Tibial nerve (tissue), 4 donors: ENCODE measurements at places on chromosomes 4 and X. TPM values are rescaled to one million over a fixed set of nuclear protein-coding genes. Genes with fewer than 3 reads are reported as not detected.

Gene TRIM60
- total RNA-seq: 0.90 TPM

Gene DMRTC1B
- total RNA-seq: not detected

Gene ASB9
- total RNA-seq: 1.0 TPM

Gene SPOCK3
- total RNA-seq: not detected

Gene EVC2
- 29.1 TPM for total RNA-seq

Gene PCSK1N
- total RNA-seq: 7.6 TPM

- DNase-seq: no peak
- no peak overlapping the region for H3K4me3 ChIP-seq
- H3K4me1 ChIP-seq: peaks cover 10% of the 10 kb centered on the region
Measured at GRCh38 chrX:56762220-56762619, 33.2 kb downstream of the NBDY start.

DNA sequence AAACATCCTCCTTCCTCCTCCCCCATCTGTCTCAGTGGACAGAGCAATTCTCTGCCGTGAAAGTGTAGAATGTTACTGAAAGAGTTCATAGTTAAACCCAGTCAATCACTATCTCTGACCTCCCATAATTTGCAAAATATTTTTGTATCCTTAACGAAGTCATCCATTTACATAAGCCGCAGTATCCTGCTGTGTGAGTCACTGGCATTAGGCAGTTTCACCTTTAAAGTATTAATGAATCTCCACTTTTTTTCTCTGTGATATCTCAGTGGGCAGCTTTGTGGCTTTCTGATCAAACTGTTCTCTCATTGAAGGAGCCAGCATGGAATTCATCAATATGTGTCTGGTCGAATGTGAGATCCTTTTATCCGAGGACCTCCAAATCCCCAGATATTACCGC is 678.6 kb upstream of the TENM3 start:
- H3K27ac ChIP-seq: no peak overlapping the region
- no peaks in the 10 kb centered on the region for H3K27me3 ChIP-seq
- no peaks in the 10 kb centered on the region for H3K4me1 ChIP-seq
- H3K36me3 ChIP-seq: no peaks in the 10 kb centered on the region
- DNase-seq: no peak

GRCh38 chr4:8073206-8073863 is 85.3 kb downstream of the ABLIM2 start:
- H3K27me3 ChIP-seq: peaks cover 22% of the 10 kb centered on the region
- peaks cover 21% of the 10 kb centered on the region for H3K36me3 ChIP-seq
- no peak for DNase-seq
- no peak overlapping the region for H3K27ac ChIP-seq
- no peak overlapping the region for H3K4me3 ChIP-seq
- peaks cover 22% of the 10 kb centered on the region for H3K4me1 ChIP-seq

- no peak for DNase-seq
- peak overlapping the region; percentile 80 for H3K27ac ChIP-seq
- no peak overlapping the region for H3K4me3 ChIP-seq
- H3K36me3 ChIP-seq: no peaks in the 10 kb centered on the region
- no peaks in the 10 kb centered on the region for H3K4me1 ChIP-seq
Measured at GRCh38 chrX:153884590-153884989, 1.4 kb downstream of the L1CAM start.

- H3K4me1 ChIP-seq: peaks cover 16% of the 10 kb centered on the region
- H3K36me3 ChIP-seq: no peaks in the 10 kb centered on the region
- H3K27ac ChIP-seq: no peak overlapping the region
- no peak overlapping the region for H3K4me3 ChIP-seq
- DNase-seq: no peak
Measured at GRCh38 chr4:147968641-147969040, 236.8 kb downstream of the ARHGAP10 start.

GRCh38 chr4:138859254-138859653 is 156.3 kb upstream of the NOCT start:
- H3K4me1 ChIP-seq: no peaks in the 10 kb centered on the region
- no peaks in the 10 kb centered on the region for H3K36me3 ChIP-seq
- H3K4me3 ChIP-seq: no peak overlapping the region
- no peak for DNase-seq
- no peaks in the 10 kb centered on the region for H3K27me3 ChIP-seq

GRCh38 chr4:136392576-136392975 is 1139.7 kb downstream of the PCDH18 start:
- no peak overlapping the region for H3K27ac ChIP-seq
- DNase-seq: no peak
- no peaks in the 10 kb centered on the region for H3K36me3 ChIP-seq

DNA sequence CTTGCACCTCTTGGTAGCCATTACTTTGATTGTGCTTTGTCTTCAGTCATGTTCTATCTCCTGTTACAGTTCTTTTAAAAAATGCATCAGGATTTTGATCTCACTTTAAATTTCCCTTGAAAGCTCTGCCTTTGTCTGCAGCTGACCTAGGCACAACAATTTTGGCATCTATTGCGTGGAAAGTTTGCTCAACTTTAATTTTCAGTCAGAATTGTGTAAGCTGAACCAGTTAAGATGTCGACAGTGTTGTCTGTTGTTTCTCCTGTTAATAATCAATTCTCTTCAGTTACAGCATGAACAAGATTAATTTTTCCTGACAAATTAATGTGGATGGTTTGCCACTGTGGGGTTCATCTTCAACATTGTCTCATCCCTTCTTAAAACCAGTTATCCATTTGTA is 34.9 kb downstream of the TIGD2 start:
- H3K36me3 ChIP-seq: no peaks in the 10 kb centered on the region
- no peaks in the 10 kb centered on the region for H3K4me1 ChIP-seq
- no peak for DNase-seq
- no peak overlapping the region for H3K27ac ChIP-seq

Gene FRAS1
- total RNA-seq: 6.6 TPM
